ACHN (cell line): ENCODE measurements at places on chromosomes 6 and 20.

DNA sequence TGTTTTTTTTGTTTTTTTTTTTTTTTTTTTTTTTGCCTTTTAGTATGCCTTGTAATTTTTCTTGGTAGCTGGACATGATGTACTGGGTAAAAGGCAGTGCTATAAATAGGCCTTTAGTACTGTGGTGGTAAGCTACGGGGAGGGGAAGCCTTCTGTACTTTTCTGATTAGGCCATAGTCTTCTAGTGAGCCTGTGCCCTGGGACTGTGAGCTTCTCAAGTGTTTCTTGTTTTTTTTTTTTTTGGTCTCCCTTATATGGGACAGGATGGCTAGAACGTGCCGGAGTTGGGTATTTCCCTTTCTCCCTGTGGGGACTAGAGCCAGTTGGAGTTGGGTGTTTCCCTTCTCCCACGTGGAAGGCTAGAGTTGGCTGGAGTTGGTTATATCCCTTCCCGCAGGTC is 59.4 kb upstream of the PRELID3B start:
- DNase-seq: no peak

DNA sequence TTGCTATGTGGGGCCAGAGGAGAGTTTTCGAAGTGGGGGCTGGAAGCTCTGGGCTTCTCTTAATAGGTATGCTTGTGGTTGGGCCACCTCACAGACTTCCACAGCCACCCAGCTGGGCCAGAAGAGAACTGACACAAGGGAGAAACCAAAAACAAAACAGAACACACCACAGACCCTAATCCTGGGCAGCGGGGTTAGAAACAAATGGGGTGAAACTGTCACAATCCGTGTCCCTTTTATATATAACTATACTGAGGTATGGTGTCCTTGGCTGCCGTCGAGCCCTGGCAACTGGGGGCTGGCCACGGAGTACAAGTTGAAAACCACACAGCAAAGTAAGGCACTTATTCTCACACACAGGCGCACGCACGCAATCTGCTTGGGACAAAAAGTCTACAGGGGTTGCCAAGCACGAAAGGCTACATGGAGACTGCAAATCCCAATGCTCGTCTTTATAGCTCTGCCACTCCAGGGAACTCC is 78.3 kb downstream of the TRAM2 start:
- no peak for DNase-seq

- DNase-seq: peak; percentile 34
These were observed 56.0 kb downstream of the CLIC5 start for GRCh38 chr6:45959534-45960145.

DNA sequence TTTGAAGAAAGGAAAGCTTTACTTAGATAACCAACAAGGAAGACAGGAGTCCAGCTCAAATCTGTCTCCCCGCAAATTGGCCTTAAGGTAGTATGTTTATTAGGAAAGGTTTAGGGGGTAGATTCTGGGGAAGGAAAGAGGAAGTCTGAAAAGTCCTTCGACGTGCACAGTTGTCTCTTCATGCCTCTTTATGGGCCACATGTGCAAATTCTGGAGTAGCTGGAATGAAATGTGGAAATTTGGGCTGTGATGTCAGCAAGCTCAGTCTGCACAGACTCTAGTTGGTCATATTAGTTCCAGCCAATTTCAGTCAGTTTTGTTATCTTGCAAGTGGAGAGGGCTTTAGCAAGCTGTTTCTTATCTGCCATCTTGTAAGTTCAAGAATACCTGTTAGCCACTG is 50.1 kb downstream of the NUP153 start:
- no peak for DNase-seq

DNA sequence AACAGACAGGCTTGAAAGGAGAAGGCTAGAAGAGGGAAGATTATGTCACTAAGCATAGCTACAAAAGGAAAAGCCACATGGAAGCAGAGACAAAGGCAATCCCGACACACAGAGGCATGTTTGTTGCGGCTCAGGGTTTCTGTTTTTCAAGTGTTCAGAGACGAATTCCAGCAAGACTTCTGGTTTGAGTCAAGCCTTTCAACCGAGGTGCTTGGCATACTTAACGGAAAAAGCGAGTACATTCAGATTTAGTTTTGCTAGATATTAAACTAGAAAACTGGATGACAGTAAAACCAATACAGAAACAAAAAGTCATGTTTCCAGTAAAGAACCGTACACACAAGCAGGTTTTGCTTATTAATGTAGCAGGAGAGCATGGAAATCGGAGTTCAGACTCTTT is 27.2 kb downstream of the MCUR1 start:
- no peak for DNase-seq

GRCh38 chr20:41234041-41234440 is 83.5 kb downstream of the ZHX3 start:
- no peak for DNase-seq

DNA sequence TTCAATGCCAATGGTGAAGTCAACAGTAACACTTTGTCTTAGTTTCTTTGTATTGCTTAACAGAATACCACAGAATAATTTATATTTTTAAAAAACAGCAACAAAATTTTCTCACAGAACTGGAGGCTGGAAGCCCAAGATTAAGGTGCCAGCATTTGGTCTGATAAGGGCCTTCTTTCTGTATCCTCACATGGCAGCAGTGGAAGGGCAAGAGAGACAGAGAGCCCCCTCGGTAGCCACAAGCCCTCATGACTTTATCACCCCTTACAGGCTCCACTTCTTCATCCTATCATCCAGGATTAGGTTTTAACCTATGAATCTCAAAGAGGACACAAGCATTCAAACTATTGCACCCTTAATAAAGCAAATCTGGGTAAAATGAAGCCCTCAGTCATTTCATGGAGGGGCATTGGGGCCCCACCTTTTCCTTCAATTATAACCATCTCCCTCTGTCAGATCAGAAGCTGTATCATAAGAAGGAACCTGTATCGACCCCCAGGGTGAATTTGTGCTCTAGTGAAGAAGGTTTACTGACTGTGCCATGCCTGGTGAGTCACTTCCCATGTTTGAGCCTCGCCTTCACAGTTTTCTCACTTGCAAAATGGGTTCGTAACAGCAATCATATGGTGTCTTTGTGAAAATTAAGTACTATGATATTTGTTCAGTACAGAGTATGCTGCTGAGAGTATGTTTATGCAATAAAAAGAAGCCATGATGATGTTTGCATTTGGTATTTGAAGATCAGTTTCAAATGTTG is 178.2 kb downstream of the LRFN2 start:
- no peak for DNase-seq

- no peak for DNase-seq
These were observed 256.2 kb upstream of the MANEA start for GRCh38 chr6:95321126-95321525.

GRCh38 chr6:25253351-25253750 is 25.8 kb upstream of the CARMIL1 start:
- no peak for DNase-seq

- DNase-seq: peak; percentile 64
These were observed 176.6 kb upstream of the PTPRK start for GRCh38 chr6:128696691-128697689.

GRCh38 chr20:20447196-20447595 is 79.3 kb downstream of the INSM1 start:
- DNase-seq: no peak

DNA sequence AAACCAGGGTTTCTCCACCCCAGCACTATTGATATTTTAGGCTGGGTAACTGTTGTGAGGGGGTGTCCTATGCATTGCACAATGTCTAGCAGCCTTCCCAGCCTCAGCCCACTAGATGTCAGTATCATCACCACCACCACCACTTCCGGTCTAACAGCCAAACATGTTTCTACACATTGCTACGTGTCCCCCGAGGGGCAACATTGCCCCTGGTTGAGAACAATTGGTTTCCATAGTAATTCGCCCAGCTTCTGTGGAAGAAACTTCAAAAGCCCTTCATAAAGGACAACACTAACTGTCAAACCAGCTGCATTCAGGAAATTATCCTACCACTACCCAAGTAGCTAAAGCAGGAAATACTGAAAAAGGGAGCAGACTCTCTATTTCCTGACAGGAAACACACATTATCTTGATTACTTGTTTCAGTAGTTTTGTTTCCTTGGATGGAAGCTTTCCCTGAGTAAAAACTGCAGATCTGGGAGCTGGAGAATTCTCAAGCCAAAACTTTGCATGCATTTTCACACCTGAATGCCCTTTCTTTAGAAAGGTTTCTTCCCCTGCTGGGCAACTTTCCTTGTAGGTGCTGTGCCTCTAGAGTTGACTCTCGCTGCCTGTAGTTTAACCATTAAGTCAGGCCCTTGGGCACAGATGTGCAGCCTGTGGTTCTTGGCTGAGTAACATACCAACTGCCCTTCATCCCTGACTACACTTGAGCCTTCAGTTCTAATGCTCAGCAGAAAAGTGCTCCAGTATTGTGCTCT is 23.6 kb downstream of the PKHD1 start:
- DNase-seq: peak; percentile 73

DNA sequence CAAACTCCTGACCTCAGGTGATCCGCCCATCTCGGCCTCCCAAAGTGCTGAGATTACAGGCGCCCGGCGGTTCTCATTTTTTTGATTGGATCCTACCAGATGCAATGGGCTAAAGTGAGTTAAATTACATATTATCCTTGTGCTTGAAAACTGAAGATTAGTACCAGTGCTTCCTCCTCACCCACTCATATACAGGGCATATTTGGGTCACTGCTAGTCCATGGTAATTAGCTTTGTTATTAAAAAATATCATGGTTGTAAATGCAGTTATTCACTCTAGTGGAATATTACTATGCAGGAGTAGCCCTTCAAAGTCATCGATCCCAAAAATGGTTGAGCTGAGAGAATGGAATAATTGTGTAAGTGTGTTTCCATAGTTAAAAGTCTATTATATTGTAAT is 26.5 kb downstream of the ZNF292 start:
- no peak for DNase-seq
